ENCODE measurements at places on chromosomes 13 and 19.

DNA sequence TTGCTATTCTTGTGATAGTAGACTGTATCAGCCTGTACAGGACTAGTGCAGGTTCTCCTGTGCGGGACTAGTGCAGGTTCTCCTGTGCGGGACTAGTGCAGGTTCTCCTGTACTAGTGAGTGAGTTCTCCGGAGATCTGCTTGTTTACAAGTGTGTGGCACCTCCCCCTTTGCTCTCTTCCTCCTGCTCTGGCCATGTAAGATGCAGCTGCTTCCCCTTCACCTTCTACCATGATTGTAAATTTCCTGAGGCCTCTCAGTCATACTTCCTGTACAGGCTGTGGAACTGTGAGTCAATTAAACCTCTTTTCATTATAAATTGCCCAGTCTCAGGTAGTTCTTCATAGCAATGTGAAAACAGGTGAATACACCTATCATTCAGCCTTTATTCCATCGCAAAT, 289.6 kb downstream of the TEX29 start:
- no peak for DNase-seq

DNA sequence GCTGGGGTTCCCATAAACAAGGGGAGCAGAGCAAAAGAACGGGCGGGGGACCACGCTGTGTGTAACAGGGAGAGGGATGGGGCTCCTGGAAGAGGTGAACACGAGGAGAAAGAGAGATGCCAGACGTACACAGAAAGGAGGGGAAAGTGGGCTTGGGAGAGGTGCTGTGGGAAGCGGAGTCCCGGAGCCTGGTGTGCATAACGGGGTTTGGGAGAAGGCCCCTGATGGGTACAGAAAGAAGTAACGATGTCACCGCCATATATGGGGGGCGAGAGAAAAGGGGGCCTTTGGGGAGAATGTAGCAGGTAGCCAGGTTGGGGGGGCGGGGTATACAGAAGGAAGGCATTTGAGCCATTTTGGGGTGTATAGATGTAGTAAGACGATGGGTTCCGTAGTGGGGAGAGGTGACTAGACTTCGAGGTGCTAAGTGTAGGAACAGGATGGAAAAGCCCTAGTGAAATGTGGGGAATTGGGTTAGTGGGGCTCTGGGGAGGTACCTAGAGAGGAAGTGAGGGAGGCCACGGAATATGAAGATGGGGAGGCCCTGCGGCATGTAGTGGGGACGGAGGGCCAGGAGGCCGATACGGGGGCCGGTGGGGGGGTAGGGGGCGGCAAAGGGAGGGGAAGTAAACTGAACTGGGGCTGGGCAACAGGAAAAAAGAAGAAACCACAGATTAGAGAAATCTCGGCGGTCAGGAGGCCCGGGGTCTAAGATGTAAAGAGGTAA, 787 bp downstream of the ZNF580 start:
- DNase-seq, result no peak

- no peak for DNase-seq
Observed at GRCh38 chr19:55700813-55701212, 25.8 kb downstream of the EPN1 start.

- no peak for DNase-seq
Observed at GRCh38 chr19:44725251-44725650, 23.3 kb upstream of the BCL3 start.

GRCh38 chr19:5196832-5197231, 143.8 kb downstream of the PTPRS start:
- DNase-seq, result no peak
